ENCODE measurements at places on chromosomes 11 and 22.

DNA sequence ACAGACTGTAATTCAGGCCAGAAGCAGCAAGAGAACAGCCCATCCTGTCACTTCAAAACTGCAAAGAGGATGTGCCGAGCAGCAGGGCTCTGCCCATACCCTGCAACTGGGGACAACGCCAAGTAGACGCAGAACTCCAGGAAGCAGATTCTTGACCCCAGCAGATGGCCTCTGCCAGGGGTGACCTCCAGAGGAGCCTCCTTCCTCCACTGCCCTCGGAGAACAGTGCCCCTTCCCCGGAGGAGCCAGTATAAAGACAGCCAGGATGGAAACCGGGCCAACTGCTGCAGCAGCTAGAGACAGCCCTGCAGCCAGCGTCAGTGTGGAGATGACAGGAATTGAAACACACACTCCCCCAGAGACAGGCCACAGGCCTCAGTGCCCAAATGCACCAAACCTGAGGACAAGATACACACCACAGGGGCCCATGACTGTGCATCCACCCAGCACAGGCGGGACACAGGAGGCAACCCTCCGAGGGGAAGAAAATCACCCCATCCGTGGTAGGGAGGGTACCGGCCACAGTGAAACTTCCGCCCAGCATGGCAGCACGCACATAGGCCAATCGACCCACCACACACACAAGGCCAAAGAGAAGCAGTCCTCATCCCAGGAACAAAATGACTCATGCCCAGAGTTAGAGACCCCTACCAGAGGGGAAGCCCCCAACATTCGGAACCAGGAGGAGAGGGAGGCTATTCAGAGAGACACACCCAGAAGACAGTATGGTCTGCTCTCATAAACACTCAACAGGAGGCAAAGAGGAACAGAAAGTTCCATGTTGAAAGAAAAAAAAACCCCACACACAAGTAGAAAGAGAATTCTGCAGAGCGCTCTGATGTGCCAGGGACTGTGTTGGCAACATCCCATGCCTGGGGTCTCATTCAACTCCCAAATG, 5.6 kb downstream of the AHNAK start:
- DNase-seq: peak; percentile 83

DNA sequence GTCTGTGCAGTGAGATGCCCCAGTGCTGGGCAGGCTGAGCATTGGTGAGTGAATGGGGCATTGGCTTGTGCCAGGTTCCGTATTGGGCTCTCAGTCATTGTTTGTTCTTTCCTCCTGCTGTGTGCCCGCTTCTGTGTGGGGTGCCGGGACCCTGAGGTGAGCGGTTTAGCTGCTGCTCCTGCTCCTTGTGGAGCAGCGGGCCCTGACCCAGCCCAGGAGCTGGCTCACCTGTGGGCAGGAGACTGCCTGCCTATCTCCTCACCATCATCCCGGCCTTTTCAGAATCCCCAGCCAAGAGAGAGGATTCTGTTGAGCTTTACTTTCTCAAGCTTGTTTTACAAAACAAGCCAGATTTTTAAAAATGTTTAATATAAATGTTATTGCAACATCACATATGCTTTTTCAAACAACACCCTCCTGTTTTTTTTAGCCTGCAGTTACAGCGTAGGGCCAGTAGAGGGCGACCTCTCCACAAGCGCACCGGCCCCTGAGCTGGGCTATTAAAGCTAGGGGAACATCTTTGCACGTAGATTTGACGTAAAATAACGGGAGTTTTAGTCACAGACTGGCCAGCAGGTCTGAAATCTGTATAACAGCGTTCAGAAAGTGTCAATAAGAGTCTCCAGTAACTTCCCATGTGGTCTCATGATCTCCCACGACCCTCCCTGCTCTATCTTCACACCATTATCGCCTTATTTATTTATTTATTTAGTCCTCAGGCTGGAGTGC, 25.1 kb upstream of the RELT start:
- peak; percentile 62 for DNase-seq

DNA sequence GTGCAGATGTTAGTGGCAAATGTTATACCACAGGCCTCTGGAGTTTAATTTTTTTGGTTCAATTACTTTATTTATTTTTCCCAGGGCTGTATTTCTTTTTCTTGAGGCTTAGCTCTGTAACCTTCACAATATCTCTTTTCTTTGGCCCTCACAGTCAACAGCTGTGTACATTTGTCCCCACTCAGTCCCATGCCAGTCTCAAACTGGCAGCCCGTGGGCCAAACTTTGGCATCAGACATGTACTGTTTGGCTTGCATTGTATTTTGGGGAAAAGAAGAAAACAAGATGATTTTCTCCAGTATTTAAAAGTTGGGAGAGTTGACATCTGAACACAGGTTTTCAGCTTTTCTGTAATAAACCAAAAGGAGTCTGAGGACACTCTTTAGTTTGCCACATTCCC, 87.1 kb downstream of the PRR5L start:
- DNase-seq: no peak

- DNase-seq: no peak
Measured at GRCh38 chr11:17135916-17136683, 58.6 kb upstream of the RPS13 start.

DNA sequence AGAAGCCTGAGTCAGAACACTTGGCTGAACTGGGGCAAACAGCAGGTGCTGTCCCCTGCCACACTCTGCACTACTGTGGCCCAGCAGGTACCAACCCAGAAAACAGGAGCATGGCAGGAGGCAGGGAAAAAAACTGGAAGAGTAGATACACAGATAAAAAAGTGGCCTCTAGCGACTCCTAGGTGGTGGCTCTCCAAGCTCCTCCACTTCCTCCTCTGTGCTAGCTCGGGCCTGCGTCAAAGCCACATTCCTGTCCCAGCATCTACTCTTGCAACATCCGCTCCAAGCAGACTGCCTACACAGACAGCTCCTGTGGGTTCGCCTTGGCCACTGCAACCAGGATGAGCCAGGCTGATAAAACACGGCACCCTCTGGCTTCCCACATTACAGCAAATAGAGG, 6.9 kb downstream of the OR8B12 start:
- no peak for DNase-seq

- no peak for DNase-seq
Measured at GRCh38 chr11:71075871-71076420, 176.4 kb downstream of the SHANK2 start.

DNA sequence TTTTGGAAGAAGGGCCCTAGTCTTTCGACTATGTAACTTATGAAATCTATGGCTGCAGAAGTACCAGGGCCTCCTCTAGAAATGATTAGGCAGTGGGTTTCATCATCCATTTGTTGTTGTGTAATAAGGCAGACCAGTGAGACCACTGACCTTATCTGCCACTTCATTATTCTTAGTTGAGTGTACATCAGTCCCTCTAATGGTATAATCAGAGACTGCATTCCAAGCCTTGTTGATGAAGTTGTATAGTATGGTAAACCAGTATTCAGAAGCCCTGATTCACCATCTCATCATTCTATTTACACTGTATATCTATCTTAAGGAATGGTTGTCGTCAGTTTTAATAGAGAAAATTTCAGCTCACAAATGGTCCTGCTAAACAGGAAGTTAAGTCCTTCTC, 32.2 kb upstream of the GRIA4 start:
- DNase-seq: no peak

DNA sequence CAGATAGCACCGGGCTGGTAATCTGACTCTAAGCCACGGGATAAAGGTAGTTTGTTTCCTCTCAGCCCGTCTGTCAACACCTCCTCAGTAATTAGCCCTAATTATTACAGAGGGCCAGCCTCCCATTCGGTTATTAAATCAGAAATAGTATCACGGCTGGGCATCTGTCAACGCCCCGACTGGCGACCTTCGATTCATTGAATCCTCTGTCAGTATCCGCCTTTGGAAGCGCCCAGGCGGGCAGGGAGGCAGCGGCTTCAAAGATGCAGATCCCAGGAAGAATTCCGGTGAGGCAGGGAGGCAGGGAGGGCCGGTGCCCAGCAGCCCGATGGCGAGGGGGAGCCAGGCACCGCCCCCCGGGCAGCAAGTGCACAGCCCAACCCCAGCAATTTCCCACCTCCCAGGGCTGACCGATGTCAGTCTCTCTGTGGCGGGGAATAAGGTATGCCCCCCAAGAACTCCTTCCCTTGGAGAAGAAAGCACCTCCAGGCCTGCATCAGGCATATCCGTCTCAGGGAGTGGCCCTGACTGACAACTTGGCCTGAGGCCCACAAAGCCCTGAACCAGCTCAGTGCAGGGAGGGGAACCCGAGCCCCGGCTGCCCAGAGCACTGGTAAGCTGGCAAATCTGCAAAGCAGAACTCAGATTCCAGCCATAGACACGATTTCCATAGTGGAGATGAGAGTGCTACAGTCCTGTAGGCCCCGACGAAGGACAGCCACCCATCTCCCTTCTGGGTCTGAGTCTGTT, 11.4 kb downstream of the GNB1L start:
- no peak for DNase-seq

DNA sequence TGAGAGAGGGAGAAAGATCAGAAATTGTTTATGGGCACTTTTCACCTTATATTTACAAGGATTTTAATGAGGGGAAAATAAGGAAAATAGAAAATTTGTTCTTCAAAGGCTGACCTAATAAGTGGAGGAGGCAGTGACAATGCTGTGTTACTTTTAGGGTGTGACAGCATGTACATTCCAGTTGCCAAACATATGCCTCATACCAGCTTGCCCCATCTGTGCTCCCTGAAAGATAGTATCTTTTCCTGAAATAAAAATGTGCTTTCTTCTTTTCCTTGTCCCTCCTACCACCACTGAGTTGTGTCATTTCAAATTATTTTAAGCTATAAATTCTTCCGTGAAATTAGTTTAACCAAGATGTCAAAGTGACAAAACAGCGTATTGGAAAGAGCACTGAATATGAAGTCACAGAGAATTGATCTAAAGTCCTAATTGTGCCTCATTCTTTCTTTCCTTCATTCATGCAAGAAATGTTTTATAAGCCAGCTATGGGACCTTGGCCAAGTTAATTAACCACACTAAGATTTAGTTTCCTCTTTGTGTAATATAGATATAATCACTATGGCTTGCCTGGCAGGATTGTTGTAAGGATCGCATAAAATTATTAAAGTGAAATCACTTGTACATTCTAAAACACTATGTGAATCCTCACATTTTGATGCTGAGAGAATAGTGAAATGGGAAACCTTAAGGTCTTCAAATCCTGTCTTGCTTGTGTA, 1307.5 kb upstream of the TENM4 start:
- no peak for DNase-seq

DNA sequence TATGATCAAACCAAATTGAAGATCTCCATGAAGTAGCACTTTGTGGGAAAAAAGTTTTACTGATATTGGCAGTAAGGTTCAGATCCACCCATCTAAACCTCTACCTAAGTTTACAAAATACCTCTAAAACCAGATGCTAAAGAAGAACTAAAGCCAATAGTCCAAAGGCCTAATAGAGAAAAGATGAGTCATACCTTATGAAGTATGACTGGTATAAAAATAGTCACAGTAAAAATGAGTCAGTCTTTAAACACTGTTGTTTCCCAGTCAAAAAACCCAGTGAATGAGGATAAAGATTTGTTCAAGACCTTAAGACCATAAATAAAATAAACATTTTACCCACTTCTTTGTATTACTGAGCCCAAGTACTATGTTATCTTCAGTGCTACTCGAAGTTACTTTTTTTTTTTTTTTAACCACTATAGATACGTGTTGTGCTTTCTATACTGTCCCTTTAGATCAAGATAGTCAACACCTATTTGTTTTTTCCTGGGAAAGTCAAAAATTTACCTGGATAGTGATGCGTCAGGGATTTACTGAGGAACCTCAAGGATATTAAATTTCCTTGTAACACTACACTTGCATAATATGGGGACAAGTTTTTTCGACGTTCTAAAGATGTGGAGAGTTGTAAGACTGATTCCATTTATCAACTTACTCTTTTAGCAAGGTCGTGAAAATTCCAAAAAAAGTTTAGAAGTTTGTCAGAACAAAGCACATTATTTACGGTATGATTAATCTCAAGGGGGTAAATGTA, 87.3 kb downstream of the CCDC73 start:
- peak; percentile 4 for DNase-seq

DNA sequence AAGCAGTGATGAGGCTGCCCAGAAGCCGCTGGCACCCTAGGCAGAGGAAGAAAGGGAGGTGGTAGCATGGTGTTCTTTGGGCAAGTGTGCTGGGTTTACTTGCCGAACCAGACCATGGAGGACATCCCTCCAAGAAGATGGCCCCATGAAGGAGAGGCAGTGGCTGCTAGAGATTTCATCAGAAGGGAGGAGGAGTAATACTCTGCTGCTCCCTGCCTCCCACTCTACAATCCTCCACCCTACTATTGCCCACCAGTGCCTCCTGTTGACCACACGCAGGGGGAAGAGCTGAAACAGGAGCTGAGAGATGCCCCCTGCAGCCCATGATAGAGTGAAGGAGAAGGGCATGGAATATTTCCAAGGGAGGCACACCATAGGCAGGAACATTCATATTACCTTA, 51.0 kb upstream of the PRSS23 start:
- no peak for DNase-seq

GRCh38 chr11:69524291-69524882, 42.9 kb downstream of the LINC01488 start:
- no peak for DNase-seq

DNA sequence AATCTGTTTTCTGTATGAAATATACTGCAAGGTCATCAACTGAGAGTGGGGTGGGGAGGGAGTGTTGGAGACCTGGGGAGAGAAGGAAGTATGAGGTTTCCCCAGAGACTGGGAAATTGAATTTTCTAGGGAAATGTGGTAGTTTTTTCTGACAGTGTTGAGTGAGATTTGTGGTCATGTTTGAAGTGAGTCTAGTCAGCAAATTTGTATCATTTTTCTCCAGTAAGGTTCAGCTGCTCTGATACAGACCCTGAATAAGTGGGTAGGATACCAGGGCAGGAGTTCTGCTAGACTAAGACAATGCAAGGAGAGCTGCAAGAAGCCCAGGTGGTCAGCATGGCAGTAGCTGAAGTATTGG, 112.0 kb downstream of the PKNOX2 start:
- no peak for DNase-seq

- DNase-seq: peak; percentile 85
Measured at GRCh38 chr22:26428515-26429457, at the start of gene ASPHD2. TSS of gene ASPHD2 (plus strand) at chr22:26429260. CDS start at chr22:26433616, 4,356 bp downstream.

DNA sequence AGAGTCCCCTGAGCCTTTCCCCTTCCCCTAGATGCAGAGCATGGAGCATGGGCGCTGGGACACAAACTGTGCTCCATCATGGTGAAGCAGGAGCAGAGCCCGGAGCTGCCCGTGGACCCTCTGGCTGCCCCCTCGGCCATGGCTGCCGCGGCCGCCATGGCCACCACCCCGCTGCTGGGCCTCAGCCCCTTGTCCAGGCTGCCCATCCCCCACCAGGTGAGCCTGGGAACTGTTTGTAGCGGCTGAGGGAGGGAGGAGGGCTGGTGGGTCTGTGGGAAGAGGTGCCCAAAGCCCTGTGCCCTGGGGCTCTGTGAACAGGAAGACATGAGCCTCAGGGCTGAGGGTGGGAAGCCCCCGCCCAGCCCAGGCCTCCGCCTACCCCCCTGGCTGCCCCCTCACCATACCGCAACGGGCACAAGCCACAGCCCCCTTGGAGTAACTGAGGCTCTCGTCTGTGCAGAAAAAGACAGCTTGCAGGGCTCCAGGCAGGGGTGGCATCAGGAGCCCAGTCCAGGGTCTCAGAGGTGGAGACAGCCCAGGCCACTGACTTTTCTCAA, 30.4 kb downstream of the CREB3L1 start:
- DNase-seq: no peak
